ENCODE measurements at places on chromosomes 1 and 21.

- DNase-seq: no peak
Observed at GRCh38 chr21:45488931-45489721, 53.1 kb downstream of the SLC19A1 start.

DNA sequence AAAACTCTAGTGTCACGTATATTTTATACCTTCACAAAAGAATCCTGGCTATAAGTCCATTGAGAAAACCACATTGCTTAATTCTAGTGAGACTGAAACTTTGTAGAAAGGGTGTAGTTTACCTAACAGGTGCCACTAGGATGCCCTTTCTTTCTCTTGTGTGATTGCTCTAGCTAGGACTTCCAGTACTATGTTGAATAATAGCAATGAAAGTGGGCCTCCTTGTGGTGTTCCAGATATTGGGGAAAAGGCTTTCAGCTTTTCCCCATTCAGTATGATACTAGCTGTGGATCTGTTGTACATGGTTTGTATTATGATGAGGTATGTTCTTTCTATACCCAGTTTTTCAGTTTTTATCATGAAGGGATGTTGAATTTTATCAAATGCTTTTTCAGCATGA, 39.7 kb upstream of the CHODL start:
- no peak for DNase-seq

DNA sequence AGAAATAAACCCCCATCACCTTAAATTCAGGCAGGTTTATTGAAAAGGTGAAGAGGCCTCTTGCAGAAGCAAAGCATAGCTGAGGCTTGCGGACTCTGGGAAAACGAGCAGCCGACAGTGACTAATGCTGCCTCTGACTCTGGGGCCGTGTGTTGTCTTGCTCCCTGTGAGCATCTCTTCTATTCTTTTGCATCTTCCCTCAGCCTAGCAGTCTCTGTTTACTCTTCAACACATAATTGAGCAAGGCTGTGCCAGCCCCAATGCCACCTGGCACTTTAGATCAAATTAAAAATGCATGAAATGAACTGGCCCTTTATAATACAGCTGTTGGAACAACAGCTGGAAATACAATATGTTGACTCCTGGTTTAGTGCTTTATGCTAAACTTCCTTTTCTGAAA, 18.4 kb upstream of the REG4 start:
- DNase-seq: no peak

GRCh38 chr1:59291561-59291960, 5.3 kb upstream of the FGGY start:
- DNase-seq: no peak

- no peak for DNase-seq
Observed at GRCh38 chr1:77394166-77394565, 112.3 kb downstream of the AK5 start.

- no peak for DNase-seq
Observed at GRCh38 chr1:170063109-170063826, 11.2 kb downstream of the KIFAP3 start.

DNA sequence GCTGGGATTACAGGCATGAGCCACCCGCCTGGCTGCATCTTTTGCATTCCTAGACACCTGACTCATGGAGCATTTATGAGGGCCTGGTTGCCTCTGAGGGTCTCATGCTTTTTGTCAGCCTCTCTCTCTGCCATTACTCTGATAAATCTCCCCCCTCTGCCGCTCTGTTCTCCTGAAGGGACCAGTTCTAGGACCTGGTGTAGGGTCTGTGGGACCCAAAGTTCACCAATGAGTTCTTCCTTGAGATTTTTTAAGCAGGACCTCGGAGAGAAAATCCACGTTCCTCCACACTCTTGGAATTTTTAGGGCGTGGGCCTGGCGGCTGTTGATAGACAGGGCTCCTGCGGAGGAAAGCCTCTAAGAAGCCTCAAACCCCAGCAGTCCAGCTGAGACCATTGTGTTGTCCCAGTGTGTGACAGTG, 91.9 kb upstream of the ERRFI1 start:
- DNase-seq: no peak

DNA sequence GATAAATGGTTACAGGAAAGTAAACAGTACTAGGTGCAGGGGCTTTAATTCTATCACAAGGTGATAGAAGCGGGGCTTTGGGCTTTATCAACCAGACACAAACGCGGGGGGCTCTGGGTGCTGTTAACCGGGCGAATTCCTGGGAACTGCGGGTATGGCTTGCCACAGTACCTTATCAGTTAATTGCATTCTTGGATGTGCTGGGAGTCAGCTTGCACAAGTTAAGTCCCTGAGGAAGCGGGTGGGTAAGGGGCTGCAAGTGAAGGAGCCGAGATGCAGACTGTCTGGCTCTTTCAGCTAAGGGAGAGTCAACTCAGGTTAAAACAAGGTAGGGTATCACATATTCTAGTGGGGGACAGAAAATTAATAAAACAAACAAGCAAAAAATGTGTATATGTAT, 661 bp downstream of the GBP4 start:
- DNase-seq: no peak
